ENCODE measurements at places on chromosomes 1 and 21. TPM values are rescaled to one million over a fixed set of nuclear protein-coding genes. Genes with fewer than 3 reads are reported as not detected.

The DMRTA2 gene
- 15.0 TPM for total RNA-seq

The C4BPA gene
- total RNA-seq = not detected

The KPNA6 gene
- 45.4 TPM for total RNA-seq

The NTMT2 gene
- not detected for total RNA-seq

The LDLRAD2 gene
- total RNA-seq = not detected

The CIART gene
- 5.9 TPM for total RNA-seq

The LCE1B gene
- not detected for total RNA-seq

The DUSP10 gene
- 15.8 TPM for total RNA-seq

The PGBD2 gene
- total RNA-seq = 5.9 TPM

The CYP4A22 gene
- not detected for total RNA-seq

The AKR7A3 gene
- total RNA-seq = 0.21 TPM

The SPRR2E gene
- not detected for total RNA-seq

The ADAMTS4 gene
- not detected for total RNA-seq

The SLC44A5 gene
- 0.05 TPM for total RNA-seq

The LCE1E gene
- total RNA-seq = not detected

The NUDC gene
- 97.9 TPM for total RNA-seq
